ENCODE measurements at places on chromosomes 12 and 14.

DNA sequence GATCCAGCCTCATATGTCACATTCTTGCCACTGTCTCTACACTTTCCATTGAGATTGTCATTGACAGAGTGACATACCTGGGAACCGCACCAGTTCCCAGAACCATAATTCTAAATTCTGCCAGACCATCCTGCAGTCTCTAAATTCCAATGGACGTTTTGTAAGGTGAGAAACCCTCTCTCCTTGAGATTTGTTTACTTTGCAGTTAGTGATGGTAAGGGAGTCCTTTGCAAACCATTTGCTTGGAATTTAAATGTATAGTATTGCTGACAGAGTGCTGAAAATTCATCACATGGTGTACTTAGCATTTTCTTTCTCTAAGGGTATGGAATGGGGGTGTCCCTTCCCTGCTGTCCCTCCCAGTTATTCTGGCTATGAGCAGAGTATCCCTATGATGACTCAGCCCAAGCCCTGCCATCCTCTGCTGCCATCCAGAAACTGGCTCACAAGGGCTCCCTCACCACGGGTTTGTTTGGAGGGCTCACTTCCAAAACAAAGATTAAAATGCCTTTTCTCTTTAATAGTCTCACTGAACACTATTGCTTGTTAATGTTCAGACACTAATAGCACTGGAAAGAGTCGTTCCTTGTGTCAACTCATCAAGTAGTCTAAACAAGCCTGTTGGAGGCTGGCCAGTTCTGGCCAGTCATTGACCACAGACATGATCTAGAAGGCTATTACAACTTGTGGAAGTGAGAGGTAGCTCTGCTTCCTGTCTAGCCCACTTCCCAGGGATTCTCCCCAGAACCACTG lies 129.0 kb upstream of the HMGA2 start:
- DNase-seq, result no peak

GRCh38 chr12:32918890-32919801 lies 22.6 kb upstream of the PKP2 start:
- peak; percentile 9 for DNase-seq

- peak; percentile 33 for DNase-seq
These were observed 4.8 kb downstream of the PPP1R36 start for GRCh38 chr14:64554556-64554955.

DNA sequence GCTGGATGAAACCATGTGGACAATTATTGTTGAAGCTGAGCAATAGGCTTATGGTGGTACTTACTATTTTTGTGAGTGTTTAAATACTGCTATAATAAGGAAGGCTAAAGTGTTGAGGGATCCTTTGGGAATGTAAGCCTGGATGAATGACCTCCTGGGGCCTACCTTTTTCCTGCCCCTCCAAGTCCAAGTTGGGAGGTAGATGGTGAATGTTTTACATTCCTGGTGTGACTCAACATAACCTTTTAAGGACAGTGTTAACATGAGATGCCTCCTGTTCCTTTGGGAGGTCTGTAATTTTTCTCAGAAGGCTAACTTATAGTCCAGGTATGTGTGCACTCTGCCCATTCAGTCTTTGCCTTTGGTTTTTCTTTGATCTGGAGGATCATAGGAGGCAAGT lies 315.9 kb downstream of the NRXN3 start:
- no peak for DNase-seq

DNA sequence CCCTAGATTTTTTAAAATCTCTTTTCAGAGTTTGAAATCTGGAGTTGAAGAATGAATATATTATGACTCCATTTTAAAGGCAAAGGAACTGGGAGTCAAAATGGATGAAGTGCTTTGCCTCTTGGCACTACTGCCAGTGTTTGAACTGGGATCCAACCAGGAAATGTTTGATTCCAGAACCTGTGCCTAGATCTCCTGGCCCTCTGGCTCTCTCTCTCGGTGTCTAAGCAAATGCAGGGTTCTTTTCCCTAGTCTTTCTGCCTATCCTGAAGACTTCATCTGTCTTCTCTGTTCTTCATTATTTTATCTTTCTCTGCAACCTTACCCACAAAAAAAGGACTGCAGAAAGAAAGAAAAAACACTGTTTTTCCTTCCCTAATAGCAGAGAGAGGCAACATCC lies 17.0 kb downstream of the BTG1 start:
- DNase-seq, result no peak
